Activated CD4-positive, alpha-beta memory T cell treated with anti-CD3 and anti-CD28 coated beads for 36 hours (primary cell): ENCODE measurements at places on chromosomes 7 and 10. TPM values are rescaled to one million over a fixed set of nuclear protein-coding genes. Genes with fewer than 3 reads are reported as not detected.
A peak's percentile ranks its signal among the peaks of the same experiment; 100 is the strongest.

DMBT1 gene
- total RNA-seq, result not detected

IFIT1B gene
- not detected for total RNA-seq

PROSER2 gene
- 0.31 TPM for total RNA-seq

KIN gene
- total RNA-seq, result 10.9 TPM

DNA sequence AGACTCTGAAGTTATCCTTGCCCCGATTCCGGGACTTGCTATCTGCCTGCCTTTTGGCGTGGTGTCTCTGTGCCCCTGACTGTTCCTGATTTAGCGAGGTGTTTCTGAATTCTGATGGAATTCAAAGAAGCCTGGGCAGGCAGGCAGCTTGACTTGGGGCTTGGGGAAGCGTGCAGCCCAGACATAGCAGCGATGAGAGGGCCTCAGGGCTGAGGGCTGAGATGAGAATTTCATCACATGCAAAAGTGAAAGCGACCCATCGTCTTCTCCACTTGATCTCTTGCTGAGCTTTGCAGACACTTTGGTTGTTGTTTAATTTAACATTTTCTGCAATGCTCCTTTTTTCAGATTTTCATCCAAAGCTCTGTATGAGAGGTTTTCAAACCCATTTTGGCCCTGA, 57.8 kb downstream of the TCF7L2 start:
- no peaks in the 10 kb centered on the region for H3K36me3 ChIP-seq
- H3K4me3 ChIP-seq, result peak overlapping the region; percentile 50
- no peak overlapping the region for H3K27ac ChIP-seq
- H3K27me3 ChIP-seq, result peaks cover 72% of the 10 kb centered on the region
- DNase-seq, result peak; percentile 13

GRCh38 chr7:155645662-155646061, 1.2 kb downstream of the RBM33 start:
- H3K27ac ChIP-seq, result no peak overlapping the region
- H3K4me3 ChIP-seq, result peak overlapping the region; percentile 89
- peaks cover 51% of the 10 kb centered on the region for H3K4me1 ChIP-seq
- H3K36me3 ChIP-seq, result peaks cover 62% of the 10 kb centered on the region
- DNase-seq, result no peak

GRCh38 chr7:140680886-140681285, 8.1 kb downstream of the ADCK2 start:
- peaks cover 40% of the 10 kb centered on the region for H3K36me3 ChIP-seq
- no peaks in the 10 kb centered on the region for H3K27me3 ChIP-seq
- DNase-seq, result no peak
- peaks cover 4% of the 10 kb centered on the region for H3K4me1 ChIP-seq
- no peak overlapping the region for H3K4me3 ChIP-seq
